ENCODE measurements at places on chromosomes 7 and 10.

DNA sequence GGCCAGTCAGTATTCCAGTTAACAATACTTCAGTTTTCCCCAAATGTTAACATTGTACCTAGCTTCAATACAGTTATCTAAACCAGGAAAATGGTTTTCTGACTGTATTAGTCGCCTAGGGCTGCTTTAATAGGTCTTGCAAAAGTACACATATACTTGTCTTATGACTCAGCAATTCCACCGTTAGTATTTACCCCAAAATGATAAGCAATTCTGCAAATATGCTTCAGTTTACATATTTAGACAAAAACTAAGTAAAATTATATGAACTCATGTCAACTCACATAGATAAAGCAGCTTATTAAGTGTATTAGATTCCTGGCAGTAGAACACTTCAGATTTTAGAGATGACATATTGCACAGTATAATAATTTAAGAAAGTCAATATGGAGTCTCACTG, 363.3 kb downstream of the ARL4A start:
- no peak for DNase-seq

GRCh38 chr10:101451667-101452069, 97.7 kb downstream of the BTRC start:
- no peak for DNase-seq

DNA sequence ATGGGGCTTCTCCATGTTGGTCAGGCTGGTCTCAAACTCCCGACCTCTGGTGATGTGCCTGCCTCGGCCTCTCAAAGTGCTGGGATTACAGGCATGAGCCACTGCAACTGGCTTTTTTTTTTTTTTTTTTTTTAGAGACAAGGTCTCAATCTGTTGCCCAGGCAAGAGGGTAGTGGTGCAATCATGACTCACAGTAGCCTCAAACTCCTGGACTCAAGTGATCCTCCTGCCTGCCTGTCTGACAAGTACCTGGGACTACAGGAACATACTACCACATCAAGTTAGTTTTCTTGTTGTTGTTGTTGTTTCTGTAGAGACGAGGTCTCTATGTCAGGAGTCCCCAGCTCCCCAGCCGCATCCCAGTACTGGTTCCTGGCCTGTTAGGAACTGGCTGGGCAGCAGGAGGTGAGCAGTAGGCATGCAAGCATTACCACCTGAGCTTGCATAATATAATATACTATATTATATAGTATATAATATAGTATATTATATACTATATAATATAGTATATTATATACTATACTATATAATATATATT, 55.7 kb downstream of the TPK1 start:
- DNase-seq: no peak

DNA sequence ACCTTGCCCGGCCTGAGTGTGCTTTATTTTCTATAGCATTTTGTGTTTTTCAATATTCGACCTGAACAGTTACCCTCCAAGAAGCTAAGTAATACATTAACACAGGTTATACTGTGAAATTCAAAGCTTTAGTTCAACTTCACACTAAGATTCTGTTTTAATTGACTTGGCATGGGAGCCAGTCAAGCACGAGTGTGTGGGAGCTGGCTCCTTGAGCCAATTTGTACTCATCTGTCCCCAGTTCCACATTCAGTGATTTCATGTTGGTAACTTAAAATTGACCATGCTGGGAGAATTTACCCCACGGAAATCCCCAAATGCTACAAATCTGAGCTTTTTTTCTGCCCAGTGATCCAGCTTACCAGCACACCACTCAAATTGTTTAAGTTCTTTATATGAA, 20.3 kb downstream of the TSPAN12 start:
- DNase-seq: no peak

- no peak for DNase-seq
These were observed 127.3 kb upstream of the HABP2 start for GRCh38 chr10:113425541-113425951.

DNA sequence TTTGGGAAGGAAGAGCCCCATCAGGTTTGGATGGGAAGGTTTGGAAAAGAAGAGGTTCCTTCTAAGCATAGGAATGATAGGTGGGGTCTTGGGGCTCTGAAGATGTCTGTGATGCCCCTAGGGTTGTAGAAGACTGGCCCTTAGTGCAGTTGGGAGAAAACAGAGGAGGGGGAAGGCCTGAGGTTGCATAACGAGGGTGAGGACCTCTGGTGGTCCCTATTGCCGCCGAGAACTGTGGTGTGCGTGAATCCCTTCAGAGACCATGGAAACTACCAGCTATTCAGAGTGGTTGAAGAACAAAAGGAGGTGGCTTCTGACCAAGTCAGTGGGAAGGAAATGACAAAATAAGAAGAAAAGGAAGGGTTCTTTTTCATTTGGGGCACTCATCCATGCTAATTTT, 3.1 kb upstream of the PKD2L1 start:
- no peak for DNase-seq

DNA sequence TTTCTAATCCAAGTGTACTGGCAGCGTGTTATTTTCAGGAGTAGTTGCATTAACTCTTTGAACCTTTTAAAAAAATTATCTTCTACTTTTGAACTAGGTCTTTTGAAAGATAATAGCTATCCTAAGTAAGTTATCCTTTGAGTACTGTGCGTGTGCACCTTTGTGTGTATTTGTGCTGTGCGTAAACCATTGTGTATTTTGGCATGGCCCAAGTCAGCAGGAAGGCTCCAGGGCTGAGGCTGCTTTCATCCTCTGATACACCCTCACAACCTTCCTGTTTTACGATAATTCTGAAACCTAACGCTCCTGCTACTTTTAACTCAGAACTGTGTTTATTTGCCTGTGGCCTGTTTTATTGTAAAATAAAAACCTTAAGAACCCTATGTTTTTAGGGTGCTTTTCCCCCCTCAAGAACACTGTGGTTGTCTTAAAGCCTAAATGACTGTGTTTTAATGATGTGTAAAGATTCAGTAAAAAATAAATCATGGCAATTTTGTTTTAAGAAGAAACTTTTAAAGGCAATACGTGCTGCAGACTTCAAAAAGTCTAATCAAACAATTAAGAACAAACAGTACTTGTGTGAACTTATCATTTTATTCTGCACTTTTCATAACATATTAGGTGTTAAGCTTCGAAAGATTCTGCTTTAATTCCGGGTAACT, 57.5 kb downstream of the HDAC9 start:
- DNase-seq: no peak

GRCh38 chr10:131662851-131663250, 238.0 kb upstream of the PPP2R2D start:
- DNase-seq: no peak

DNA sequence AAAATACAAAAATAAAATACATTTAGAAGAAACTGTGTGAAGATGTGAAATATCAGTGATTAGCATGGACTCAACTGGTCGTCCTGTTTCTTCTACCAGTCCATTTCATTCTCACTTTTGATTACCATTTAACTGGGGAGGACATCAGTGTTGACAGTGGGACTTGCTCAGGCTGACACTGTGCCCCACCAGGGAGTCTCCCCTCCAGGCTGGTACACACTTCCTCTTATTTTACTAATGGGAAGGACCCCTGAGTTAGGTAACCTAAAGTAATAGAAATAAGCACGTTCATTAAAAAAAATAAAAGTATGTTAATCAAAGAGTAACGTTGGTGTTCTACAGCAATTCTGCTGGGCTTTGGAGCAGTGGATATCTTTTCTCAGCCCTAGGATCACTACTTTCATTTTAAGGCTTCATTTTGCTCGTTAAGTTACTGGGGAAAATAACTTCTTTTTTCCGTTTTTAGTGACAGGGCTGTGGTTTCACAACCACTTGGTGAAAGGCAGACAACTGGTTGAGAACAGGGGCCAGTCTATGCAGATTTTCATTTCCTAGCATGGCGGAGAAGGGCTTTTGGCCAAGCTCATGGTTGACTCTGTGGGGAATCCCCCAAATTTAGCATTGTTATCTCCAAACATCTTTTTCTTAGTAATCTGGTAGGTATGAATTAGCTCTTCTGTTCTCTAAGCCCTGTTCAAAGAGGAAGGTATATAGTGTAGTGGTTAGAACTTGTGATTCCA, 2.1 kb downstream of the SNX10 start:
- no peak for DNase-seq

GRCh38 chr7:4791738-4792536, 16.5 kb downstream of the AP5Z1 start:
- peak; percentile 90 for DNase-seq

DNA sequence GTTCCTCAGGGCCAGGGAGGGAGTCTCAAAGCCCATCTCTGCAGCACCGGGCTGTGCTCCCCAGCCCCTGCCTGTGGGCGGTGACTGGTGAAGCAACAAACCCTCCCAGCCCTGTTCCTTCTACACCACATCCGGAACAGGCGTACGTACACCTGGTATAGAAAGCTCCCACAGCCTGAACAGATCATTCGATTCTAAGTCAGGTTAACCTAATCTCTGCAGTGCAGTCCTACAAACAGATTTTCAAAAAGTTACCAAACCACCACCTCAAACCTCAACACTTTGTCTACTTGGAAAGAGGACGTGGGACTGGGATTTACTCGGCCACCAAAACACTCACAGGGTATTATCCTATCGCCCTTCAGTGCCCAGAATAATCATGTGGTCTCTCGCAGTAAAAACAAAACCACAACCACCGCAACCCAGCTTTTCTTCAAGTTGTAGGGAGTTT, 238.4 kb downstream of the DIP2C start:
- no peak for DNase-seq

DNA sequence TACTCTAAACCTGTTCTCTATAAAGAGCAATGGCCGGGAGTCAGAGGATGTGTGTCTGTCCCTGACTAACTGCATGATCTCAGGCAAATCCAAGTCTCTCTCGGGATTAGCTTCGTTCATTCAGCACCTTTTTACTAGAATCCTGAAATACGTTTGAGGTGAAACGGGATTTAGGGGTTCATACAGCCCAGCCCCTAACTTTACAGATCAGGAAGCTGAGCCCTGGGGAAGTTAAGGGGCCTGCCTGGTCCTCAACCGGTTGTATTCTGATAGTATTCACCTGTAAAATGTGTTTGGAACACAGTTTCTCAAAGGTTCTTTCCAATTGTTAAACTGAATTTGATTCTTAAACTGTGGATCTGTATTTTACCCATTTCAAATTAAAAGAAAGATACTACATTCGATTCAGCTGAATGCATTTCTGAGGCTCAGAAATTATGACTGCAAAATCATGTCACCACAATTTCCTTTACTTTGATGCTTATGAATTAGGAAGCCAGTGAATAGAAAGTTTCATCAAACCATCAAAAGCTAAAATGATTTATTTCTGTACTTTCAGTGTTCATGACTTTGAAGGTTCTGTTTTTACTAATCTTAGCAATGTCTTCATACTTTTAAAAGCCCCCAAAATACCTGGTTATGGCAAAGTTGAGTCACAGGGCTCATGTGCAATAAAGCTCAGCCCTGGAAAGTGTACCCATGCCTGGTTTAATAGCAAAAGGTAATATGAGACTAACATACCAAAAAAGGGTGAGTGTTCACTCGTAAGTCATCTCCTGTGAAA, 28.9 kb upstream of the EZH2 start:
- DNase-seq: no peak

- DNase-seq: no peak
These were observed 32.1 kb downstream of the LRRC27 start for GRCh38 chr10:132363921-132364593.

DNA sequence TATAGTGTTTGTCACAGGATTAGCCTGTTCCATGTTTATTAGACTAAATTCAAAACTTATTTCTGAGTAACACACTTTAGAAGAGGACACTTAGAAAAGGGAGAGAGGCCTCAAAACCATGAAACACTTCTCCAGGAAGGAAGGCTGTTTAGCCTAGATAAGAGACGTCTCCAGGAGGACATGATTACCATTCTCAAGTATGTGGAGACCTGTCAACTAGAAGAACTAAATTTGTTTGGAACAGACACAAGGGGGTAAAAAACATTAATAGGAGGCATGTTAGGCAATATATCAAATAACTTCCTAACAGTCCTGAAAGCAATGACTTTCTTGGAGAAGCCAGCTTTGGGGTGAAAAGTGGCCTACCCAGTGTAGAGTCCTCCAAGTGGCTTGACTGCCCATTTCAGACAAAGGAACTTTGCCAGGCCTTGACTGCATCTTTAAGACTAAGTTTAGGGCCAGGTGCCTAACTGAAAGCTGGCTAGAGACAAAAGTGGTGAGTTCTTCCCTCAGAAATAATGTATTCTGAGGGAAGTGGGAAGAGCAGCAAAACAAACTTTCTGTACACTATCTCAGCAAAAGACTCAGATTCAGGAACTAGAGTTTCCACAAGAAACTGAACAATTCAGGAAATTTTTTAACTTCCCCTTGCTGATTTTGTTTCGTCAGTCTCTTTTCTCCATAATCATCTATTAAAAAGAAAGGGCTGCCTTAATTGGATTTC, 11.8 kb downstream of the NCOA4 start:
- no peak for DNase-seq
